ENCODE measurements at places on chromosomes 11 and 22. TPM values are rescaled to one million over a fixed set of nuclear protein-coding genes. Genes with fewer than 3 reads are reported as not detected.

GRCh38 chr22:49340406-49340805, 487.3 kb downstream of the BRD1 start:
- no peak for DNase-seq

GRCh38 chr11:2716376-2717095, 16.7 kb upstream of the KCNQ1OT1 start:
- no peak for DNase-seq

- DNase-seq = no peak
These were observed 96.4 kb upstream of the SESN3 start for GRCh38 chr11:95327273-95327948.

GRCh38 chr11:133249065-133249464, 283.2 kb downstream of the OPCML start:
- DNase-seq = no peak

RTN4R gene
- total RNA-seq = 7.4 TPM

CNGA4 gene
- 0.22 TPM for total RNA-seq

DEFB131B gene
- total RNA-seq = not detected
